ENCODE measurements at places on chromosomes 7 and 10.

GRCh38 chr10:93080350-93081046 lies 6.8 kb downstream of the CYP26A1 start:
- peak; percentile 58 for DNase-seq

GRCh38 chr7:46909601-46910051 lies 672.3 kb downstream of the TNS3 start:
- no peak for DNase-seq

DNA sequence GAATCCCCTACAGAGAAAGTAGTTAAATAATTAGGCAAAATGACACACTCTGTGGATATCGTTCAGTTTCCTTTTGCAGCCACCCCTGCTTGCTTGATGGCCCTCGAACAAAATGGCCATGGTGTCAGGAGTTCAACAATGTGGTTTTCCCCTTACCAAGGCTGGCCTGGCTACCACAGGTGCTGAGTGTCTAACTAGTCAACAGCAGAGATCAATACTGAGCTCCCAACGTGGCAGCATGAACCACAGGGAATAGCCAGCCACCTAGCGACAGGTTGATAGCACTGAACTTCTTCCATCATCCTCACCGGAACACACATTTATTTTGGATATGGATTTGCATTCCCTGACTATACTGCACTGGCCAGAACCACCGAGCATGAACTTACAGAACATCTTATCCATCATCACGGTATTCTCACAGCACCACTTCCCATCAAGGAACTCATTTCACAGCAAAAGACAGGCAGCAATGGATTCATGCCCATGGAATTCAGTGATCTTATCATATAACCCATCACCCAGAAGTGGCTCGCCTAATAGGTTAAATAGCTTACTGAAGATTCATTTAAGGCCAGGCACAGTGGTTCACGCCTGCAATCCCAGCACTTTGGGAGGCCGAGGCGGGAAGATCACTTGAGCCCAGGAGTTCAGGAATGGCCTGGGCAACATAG lies 6.3 kb downstream of the C10orf67 start:
- no peak for DNase-seq

DNA sequence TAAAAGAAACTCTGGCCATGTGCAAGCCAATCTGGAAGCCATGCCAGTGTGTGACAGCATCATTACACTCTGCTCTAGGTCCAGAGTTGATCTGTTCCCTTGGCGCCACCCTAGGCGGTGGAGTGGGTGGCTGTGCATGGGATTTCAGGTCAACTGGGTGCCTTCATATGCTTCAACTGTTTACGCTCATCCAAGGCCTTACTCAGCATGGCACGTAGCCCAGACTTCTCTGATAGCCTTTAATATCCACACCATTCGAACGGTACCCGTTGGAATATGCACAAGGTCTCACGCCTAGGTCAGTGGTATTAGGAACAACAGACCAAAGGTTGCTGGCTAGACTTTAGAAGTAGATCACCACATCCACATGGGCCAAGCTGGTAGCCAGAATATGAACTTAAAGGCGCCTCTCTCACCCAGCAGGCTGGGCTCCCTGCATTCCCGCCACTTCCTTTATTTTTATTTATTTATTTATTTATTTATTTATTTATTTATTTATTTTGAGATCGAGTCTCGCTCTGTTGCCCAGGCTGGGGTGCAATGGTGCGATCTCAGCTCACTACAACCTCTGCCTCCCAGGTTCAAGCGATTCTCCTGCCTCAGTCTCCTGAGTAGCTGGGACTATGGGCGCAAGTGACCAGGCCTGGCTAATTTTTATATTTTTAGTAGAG lies 18.7 kb upstream of the ACHE start:
- no peak for DNase-seq

- no peak for DNase-seq
Observed at GRCh38 chr7:143510854-143511592, 33.4 kb downstream of the TAS2R41 start.

GRCh38 chr7:9921326-9921725 lies 1052.3 kb upstream of the PHF14 start:
- DNase-seq: no peak

DNA sequence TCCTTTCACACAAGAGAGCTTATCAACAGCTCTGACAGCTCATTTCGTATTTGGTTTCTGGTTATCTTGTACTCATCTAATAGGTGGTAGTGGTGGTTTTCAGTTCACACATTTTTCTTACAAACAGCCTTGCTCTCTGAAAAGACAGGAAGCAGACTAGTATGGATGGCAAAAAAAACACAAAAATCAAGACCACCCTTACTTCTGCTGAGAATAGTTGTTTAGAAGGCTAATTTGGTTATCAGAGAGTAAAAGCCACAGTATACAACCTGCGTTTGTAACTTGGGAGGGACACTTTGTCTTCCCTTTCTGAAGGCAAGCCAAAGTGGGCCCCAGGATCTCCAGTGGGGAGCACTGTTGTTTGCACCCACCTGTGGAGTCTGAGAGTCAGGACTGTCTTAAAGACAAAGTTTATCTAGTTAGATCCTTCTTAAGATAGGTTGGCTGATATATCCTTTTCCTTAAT lies 68.0 kb downstream of the PIP4K2A start:
- peak; percentile 79 for DNase-seq

- DNase-seq: no peak
Observed at GRCh38 chr10:58465629-58466028, 47.0 kb upstream of the BICC1 start.

- DNase-seq: no peak
Observed at GRCh38 chr7:6278749-6279310, 6.4 kb upstream of the CYTH3 start.

DNA sequence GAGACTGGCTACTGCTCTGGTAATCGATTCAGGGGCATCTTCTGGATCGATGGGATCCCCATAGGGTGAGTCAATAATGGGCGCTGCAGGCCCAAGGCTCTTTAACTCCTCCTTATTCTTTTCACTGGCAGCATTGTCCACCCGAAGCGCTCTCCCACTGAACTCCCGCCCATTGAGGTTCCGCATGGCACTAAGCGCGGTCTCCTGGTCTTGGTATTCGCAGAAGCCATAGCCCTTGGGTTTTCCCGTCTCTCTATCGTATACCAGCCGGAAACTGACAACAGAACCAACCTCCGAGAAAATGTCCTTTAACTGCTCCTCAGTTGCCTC lies 285 bp downstream of the CSTF2T start:
- no peak for DNase-seq

GRCh38 chr7:101813402-101814019 lies 3.9 kb upstream of the CUX1 start:
- no peak for DNase-seq

DNA sequence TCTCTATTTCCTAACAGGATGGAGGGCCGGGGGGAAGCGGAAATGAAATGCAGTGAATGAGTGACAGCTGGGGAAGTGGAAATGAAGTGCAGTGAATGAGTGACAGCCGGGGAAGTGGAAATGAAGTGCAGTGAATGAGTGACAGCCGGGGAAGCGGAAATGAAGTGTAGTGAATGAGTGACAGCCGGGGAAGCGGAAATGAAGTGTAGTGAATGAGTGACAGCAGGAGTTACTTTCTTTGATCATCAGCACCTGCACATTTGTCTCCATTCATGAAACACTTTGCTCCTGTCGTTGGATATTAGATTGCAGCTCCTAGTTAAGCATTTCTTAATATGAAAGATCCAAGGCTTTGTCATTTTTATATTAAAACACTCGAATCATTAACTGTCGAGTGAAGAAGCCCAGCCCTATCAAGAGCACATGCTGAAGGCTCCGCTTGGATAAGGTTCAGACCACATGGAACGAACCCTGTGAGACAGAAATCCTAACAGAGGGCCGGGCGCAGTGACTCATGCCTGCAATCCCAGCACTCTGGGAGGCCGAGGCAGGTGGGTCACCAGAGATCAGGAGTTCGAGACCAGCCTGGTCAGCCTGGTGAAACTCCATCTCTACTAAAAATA lies 406.0 kb upstream of the ADARB2 start:
- DNase-seq: no peak

DNA sequence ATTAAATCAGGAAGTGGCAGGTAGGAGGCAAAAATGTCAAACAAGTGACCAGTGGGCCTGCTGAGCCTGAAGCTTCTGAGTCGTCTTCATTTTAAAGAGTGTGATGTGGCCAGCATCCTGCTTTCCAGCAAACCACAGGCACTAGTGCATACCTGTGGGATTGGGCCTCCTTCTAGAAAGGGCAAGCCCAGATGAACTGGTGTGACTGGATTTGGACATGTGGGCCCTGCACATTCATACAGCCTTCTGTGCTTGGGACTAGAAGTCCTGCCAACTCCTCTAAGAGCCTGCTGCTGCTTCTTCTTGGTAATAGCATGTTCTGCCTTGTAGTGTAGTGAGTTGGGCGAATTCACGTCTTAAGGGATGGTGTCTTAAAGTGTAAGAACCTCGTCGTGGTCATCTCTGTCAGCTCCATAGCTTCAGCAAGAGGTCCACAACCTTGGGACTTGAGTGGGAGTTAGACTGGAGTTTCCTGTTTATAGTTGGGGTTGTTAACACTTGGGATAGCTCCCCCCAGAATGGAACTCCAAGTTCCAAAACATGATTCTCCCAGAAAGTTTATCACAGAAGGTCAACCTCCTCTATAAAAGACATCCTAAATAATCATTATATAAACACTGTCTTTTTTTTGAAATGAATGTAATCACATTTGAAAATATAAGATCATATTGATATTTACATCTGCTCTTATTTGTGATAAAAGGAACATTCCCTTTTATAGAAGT lies 11.2 kb downstream of the BMPER start:
- DNase-seq: no peak
